Neural crest cell (in vitro differentiated cells): ENCODE measurements at places on chromosomes 5 and 9. TPM values are rescaled to one million over a fixed set of nuclear protein-coding genes. Genes with fewer than 3 reads are reported as not detected.

Gene ADAMTS19
- 3.0 and 3.1 TPM in 2 replicates for total RNA-seq

Gene PCDHGB4
- 4.2 and 5.3 TPM in 2 replicates for total RNA-seq

DNA sequence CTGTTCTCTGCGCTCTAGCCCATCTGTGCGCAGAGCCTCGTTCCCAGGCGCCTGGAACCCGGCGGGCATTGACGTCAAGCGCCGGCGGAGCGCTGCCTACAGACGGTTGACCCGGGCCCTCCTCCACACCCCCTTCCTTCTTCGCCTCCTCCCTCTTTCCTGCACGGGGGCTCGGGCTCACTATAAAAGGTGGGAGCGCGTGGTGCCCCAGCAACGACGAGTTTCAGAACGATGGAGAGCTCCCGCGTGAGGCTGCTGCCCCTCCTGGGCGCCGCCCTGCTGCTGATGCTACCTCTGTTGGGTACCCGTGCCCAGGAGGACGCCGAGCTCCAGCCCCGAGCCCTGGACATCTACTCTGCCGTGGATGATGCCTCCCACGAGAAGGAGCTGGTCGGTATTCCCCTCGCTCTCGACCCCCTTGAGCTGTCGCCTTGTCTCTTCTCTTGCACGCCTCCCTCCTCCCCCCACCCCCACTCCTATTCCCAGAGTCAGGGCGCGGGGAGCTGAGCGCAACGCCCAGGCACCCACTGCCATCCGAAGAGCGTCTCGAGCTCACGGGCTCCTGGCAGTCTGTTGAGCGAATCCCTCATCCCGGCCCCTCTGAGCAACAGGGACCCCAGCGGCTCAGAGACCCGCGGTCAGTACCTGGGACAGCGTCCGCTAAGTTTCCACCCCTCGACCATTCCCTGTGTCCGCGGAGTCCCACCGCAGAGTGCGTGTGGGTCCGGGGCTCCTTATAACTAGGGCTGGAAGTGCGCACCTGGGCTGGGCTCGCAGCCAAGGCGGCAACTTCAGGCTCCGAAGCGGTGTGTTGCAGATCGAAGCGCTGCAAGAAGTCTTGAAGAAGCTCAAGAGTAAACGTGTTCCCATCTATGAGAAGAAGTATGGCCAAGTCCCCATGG lies at the start of gene CARTPT:
Gene CARTPT, plus strand, starts transcription at position 213 of the 902 bp plus-strand sequence. Its CDS starts 19 bp downstream, at position 232.
- H3K4me3 ChIP-seq, result no peak within 1 kb of the TSS
- no peaks in the 10 kb centered on the region for H3K4me1 ChIP-seq
- peaks cover 98% of the 10 kb centered on the region for H3K27me3 ChIP-seq
- H3K36me3 ChIP-seq, result no peaks in the 10 kb centered on the region

DNA sequence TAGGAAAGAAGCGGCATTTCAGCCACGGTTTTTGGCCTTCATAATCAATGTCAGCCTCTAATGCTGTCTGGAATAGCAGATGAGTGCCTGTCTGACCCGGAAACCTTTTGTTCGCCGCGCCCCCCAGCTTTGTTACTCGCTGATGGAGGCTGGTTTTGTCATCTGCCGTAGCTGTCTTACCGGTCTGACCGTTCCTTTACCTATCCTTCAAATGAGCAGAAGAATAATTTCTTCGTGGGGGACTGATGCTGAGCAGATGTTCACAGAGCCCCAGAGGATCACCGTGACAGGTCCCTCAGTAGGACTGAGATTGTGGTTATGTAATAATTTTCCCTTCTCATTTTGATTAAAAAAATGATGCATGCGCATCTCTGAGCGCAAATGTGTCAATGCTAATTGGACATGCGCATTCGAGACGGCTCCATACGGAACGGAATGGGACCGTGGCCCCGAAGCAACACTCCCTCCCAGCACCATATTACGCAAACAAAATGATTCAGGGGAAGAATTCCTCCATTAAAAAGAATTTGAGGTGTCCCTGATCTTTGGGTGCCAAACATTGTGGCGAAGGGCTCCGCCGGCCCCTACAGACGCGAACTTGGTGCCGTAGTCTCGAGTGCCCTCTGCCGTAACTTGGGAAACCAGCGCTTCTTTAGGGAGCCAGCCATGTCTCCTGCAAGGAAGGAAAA lies 27.6 kb downstream of the TLX3 start:
- H3K27ac ChIP-seq, result no peak overlapping the region
- H3K4me1 ChIP-seq, result no peaks in the 10 kb centered on the region
- DNase-seq, result no peak
- peaks cover 58% of the 10 kb centered on the region for H3K27me3 ChIP-seq
- no peak overlapping the region for H3K4me3 ChIP-seq
- H3K36me3 ChIP-seq, result no peaks in the 10 kb centered on the region

- no peaks in the 10 kb centered on the region for H3K27me3 ChIP-seq
- peaks cover 7% of the 10 kb centered on the region for H3K36me3 ChIP-seq
- no peak for DNase-seq
- H3K4me1 ChIP-seq, result no peaks in the 10 kb centered on the region
- H3K4me3 ChIP-seq, result no peak overlapping the region
Measured at GRCh38 chr5:177531209-177531940, 14.6 kb upstream of the DDX41 start.

- no peaks in the 10 kb centered on the region for H3K36me3 ChIP-seq
- DNase-seq, result no peak
- peaks cover 43% of the 10 kb centered on the region for H3K4me1 ChIP-seq
- no peak overlapping the region for H3K27ac ChIP-seq
Measured at GRCh38 chr5:114391321-114391720, 29.5 kb downstream of the KCNN2 start.

GRCh38 chr9:16828340-16829281 lies 41.9 kb downstream of the BNC2 start:
- peak overlapping the region; percentile 53 for H3K4me3 ChIP-seq
- H3K27ac ChIP-seq, result no peak overlapping the region
- H3K27me3 ChIP-seq, result peaks cover 60% of the 10 kb centered on the region

DNA sequence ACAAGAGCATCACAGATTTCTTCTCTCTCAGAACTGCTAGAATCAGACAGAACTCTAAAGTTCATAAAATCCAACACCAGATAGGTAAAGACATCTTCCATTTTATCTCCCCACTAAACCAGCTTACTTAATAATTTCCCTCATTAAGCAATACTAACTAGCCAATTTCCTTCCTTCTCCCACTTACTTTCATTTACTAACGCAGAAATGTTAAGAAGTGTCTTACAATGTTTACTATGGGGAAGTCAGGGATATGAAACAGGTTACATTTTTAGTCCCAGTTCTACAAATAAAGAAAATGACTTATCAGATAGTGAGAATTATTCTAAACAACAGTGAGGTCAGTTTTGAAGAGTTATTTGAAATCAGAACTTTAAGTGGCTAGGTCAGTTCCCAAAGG lies 236.5 kb downstream of the FBXL17 start:
- DNase-seq, result no peak
- H3K4me1 ChIP-seq, result no peaks in the 10 kb centered on the region
- no peaks in the 10 kb centered on the region for H3K27me3 ChIP-seq
- peaks cover 4% of the 10 kb centered on the region for H3K36me3 ChIP-seq
- no peak overlapping the region for H3K4me3 ChIP-seq
- H3K27ac ChIP-seq, result no peak overlapping the region

DNA sequence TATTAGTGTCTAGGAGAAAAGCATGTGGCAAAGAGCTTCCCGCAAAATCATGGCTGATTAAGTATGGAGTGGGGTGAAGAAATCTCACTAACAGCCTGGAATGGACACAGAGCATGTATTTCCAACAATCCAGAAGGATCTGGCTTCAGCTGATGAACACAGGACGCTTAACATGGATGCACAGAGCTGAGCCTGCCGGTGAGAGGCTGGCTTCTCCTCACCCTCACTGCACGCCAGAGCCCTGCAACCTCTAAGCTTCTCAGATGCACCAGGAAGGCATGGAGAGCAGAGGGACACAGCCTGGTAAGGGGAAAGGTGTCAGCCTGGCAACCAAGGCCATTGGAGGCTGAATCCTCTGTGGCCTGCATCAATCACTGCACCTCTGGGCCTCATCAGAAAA lies 298.5 kb downstream of the TRIM32 start:
- DNase-seq, result no peak
- H3K27ac ChIP-seq, result no peak overlapping the region
- H3K27me3 ChIP-seq, result peaks cover 3% of the 10 kb centered on the region
- no peaks in the 10 kb centered on the region for H3K36me3 ChIP-seq
- H3K4me3 ChIP-seq, result no peak overlapping the region
- peaks cover 8% of the 10 kb centered on the region for H3K4me1 ChIP-seq

- no peak for DNase-seq
- H3K27ac ChIP-seq, result no peak overlapping the region
- H3K4me1 ChIP-seq, result no peaks in the 10 kb centered on the region
- H3K4me3 ChIP-seq, result no peak overlapping the region
Measured at GRCh38 chr5:92769978-92770377, 811.0 kb downstream of the NR2F1-AS1 start.

DNA sequence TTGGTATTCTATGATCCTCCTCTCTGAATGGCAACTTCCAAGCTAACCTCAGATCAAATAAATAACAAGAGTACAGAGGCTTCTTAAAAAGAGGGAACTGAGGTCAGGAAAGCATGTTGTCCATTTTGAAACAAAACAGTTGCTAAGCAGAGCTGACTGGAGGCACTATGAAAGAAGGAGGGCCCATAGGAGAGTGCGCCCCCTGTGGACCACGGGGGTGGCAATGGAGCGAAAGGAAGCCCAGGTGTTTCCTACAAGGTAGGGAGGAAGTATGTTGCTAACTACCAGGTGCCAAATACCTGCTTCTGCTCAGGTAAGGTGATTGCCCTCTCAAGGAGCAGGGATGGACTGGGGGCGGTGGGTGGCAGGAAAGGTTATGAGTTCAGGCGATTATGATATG lies 101.8 kb upstream of the MAST4 start:
- H3K27me3 ChIP-seq, result no peaks in the 10 kb centered on the region
- H3K27ac ChIP-seq, result no peak overlapping the region
- no peak overlapping the region for H3K4me3 ChIP-seq
- no peaks in the 10 kb centered on the region for H3K36me3 ChIP-seq
- no peak for DNase-seq
